Lower leg skin (tissue), 4 donors: ENCODE measurements at places on chromosomes 11 and 22.

- DNase-seq: no peak
Observed at GRCh38 chr22:23054531-23055257, 15.6 kb upstream of the GNAZ start.

- no peak for DNase-seq
Observed at GRCh38 chr11:126821827-126822226, 178.7 kb downstream of the KIRREL3 start.

GRCh38 chr11:70908223-70908622 is 344.2 kb downstream of the SHANK2 start:
- DNase-seq: no peak

DNA sequence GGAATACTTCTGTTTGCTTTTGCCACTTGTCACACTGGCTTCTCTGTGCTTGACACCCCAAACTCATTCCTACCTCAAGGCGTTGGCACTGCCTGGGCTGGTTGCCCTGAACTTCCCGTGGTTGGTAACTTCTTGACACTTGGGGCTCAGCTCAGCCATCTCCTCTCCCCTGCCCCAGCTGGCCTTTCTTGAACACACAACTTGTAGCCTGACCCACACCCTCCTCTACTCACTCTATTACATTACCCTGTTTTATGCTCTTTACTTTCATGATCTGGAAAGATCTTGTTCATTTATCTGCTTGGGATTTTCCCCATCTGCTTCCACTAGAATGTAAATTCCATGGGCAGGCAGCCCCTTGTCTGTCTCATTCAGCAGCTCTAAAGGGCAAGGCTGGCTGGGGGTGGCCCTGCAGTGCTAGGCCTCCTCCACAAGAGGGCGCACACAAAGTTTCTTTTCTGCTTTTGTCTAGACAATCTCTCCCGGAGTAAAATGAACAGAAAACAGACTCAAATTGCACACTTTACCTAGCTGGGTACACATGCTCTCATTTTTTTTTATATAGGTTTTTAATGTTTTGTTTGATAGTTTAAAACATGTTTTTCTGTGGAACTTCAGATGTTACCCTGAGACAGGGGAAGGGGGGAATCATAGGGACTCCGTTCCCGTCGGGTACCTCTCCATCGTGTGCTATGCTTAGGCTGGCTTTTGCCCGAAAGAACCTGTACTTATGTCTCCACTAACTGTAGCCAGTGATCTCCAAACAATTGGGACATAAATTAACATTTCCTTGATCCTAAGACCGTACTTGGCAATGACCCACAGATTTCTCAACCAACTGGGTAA is 16.4 kb upstream of the MRGPRX2 start:
- peak; percentile 94 for DNase-seq

DNA sequence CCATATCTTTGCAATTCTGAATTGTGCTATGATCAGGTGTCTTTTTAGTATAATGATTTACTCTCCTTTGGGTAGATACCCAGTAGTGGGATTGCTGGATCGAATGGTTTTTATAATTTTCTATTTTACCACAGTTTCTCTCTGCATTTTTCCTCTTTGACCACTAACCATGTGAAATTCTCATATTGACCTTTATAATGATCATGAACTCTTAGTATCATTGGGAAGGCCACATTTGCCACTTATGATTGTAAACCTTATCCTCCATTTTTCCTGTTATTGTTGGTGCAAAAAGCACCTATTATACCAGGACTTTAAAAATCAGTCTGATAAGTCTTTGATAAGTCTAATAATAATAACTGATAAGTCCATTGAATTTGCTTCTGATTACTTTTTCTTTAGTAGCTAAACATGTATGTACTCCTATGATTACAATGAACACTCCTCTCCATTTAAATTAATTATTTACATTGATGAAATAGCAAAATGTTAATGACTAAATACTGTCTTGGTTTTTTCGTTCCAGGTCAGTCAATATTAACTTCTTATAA is 9.6 kb downstream of the NEAT1 start:
- no peak for DNase-seq

DNA sequence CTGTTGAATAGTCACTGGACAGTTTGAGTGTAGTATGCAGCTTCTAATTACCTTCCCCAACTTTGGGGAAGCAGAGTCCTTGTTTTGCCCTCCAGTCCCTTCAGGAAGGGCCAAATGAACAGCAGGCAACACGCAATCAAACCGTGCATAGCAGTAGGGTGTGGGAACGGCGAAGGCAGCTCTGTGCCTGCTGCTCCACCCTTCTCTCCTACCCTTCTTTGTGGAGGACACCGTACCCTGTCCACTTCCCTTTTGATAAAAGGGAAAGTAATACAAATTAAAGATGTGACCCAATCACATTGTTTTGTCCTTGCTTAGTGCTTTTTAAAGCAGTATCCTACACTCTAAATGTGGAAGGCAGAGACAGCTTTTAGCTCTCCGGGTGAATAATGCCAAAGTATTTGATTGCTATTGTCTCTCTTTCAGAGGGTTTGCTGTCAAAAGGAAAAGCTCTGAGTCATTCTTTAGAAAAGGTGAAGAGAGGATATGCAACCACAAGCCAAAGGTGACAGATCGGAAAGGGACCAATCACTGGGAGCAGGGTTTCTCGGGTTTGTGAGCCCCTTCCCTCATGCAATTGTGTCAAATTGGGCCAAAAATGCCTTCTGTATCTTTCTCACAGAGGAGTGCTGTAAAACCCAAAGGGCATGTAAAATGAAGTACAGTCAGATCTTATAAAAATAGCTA is 407.3 kb upstream of the CCDC90B start:
- DNase-seq: no peak

- DNase-seq: peak; percentile 90
Observed at GRCh38 chr22:31496735-31497146, 405 bp downstream of the SFI1 start.
